ENCODE measurements at places on chromosomes 4 and X.

GRCh38 chr4:160611181-160611580, 1508.3 kb downstream of the RAPGEF2 start:
- DNase-seq = no peak

- DNase-seq = no peak
These were observed 48.7 kb upstream of the SRD5A3 start for GRCh38 chr4:55297346-55297745.

DNA sequence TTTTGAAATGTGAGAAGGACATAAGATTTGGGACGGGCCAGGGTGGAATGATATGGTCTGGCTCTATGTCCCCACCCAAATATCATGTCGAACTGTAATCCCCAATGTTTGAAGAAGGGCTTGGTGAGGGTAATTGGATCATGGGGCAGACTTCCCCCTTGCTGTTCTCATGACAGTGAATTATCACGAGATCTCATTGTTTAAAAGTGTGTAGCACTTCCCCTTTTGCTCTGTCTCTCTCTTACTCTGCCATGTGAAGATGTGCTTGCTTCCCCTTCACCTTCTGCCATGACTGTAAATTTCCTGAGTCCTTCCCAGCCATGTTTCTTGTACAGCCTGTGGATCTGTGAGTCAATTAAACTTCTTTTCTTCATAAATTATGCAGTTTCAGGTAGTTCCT, 17.5 kb downstream of the MTMR8 start:
- DNase-seq = no peak

DNA sequence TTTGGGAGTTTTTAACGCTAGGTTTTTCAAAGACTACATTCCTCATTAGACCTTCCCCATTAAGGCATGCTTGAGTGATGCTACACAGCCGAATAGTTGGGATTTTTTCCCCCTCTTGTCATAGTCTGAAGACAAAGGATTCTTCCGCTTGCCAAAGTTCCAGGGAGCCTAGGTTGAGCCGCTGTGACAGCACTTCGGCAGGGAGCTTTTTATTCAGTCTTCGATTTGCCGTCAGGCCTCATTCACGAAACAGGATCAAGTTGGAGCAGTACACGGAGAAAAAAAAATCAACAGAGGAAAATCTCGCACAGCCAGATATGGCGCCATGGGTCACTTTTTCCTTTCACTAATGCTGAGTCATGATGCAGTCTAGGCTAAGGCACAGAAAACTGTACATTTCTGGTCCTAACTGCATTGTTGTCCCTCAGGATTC, 24.3 kb downstream of the SHROOM3 start:
- DNase-seq = no peak

DNA sequence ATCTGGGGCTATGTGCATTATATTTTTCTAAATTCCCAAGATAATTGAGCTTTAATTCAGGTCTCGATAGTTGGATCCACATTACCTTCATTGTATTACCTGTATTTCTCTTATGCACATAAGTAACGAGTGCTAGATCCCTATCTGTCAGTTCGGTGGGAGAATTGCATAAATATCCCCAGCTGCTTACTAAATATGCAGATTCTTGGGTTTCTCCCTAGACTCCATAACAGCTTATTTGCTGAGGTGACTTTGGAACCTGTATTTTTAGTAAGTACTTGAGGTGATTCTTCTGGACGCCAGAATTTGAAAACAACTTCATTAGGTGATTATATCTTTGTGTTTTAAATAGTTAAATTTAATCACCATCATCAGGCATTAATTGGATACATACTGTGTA, 15.0 kb downstream of the UGT8 start:
- no peak for DNase-seq

DNA sequence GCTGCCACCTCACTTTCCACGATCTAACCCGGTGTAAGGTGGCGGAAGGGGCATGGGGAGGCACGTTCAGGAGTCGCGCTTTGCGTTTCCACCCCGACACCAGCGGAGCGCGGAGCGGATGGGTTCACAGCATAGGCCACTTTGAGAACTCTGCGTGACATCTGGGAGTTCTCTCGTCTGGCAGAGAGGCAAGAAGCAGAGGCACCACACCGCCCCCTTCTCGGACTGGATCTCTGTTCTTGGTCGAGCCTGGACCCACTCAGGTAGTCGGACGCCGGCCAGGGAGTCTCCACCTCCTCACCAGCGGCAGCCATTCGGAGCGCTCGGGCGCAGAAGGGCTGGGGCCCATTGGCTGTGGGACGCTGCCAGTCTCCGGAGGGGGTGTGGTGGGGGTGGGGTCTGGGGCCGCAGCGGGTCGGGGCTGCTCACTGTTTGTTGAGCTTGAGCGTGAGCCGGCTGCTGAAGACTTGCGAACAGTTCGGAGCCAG, at the start of gene DACH2:
TSS of gene DACH2 (plus strand) at position 428 of the 488 bp plus-strand sequence.
- DNase-seq = peak; percentile 31

DNA sequence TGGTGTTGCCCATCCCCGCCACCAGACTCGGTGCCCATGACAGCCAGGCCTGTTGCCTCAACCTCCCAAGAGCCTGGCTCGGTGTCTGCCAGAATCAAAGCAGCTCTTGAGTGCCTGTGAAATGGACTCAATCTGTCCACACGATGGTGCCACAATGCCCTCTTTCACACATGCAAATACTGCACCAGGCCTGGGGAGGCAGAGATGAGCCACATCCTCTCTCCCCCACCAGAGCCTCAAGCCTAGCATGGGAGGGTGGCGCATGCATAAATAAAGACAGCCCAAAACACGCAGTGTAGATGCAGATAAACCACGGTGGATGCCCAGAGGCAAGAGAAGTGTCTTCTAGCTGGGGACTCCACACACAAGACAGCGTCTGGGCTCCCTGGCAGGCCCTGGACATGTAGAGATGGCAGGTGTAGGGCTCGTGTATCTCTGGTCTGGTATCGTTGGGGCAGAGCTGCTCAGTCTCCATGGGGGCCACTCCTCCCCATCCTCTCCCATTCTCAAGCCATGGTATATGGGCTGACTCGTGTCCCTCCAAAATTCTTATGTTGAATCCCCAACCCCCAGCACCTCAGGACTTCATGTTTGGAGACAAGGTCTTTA, 65.6 kb downstream of the JAKMIP1 start:
- DNase-seq = peak; percentile 18

DNA sequence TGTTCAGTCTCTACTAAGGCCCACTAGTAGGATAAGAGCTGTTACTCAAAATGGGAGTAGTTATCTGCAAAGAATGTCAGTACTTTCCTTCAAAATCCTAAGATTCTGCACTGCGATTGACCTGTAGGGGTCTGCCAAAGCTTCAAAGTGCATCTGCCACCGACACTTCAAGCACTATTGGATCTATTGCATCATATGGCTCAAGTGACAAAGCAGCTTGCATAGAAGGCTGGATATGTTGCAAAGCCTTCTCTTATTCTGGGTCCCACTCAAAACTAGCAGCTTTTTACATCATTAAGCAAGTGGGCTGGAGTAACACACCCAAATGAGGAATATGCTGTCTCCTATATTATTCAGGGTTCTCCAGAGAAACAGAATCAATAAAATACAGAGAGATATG, 115.4 kb upstream of the EMCN start:
- no peak for DNase-seq

Measured in activated naive CD8-positive, alpha-beta T cell treated with anti-CD3 and anti-CD28 coated beads, Interleukin-2, amount 50 U/mL, for 24 hours (primary cell).